ENCODE measurements at places on chromosomes 6 and 20.

DNA sequence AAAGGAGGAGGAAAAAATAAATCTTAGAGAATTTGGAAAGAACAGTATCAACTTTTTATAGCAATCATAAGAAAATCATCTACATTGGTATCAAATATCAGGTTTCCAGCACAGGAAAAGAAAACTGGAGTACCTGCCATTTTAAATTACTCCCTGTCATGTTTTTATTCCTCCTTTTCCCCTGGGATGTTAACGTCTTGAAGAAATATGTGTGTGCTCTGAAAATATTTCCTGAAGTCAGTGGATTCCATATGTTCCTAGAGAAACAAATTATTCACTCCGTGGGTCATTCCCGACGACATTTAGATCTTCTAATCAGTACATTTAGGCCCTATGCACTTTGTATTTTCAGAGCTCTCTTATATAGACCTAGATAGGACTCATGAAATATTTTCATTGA, 42.0 kb upstream of the RSPO3 start:
- DNase-seq = no peak

DNA sequence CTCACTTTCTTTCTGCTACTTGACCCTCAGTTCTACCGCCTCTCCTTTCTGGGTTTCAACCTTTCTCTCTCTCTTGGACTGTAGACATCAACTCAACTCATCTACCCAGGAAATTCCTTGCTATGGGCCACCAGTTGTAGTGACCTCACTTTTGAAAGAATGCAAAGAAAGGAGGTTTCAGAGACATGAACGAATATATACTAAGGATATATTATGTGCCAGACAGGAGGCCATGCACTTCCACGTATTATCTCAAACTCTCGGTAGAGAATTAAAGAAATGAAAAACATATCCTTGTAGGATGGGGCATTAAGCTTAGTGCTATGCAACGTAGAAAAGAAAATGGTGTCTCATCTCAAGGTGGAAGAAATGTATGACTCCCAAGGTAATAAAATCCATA, 67.3 kb upstream of the NT5E start:
- no peak for DNase-seq

GRCh38 chr6:164356814-164357213, 942.3 kb downstream of the QKI start:
- DNase-seq = no peak

GRCh38 chr20:5170341-5170740, 43.5 kb downstream of the CDS2 start:
- no peak for DNase-seq

DNA sequence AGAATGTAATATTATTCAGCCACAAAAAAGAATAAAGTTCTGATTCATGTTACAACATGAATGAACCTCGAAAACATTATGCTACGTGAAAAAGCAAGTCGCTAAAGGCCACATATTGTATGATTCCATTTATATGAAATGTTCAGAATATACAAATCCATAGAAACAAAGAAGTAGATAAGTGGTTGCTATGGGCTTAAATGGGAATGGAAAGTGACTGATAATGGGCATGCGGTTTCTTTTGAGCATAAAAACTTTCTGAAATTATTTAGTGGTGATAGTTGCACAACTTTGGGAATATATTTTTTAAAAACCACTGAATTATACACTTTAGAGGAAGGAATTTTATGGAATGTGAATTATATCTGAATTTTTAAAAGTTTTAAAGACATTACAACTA, 33.4 kb upstream of the TCP11 start:
- DNase-seq = no peak

DNA sequence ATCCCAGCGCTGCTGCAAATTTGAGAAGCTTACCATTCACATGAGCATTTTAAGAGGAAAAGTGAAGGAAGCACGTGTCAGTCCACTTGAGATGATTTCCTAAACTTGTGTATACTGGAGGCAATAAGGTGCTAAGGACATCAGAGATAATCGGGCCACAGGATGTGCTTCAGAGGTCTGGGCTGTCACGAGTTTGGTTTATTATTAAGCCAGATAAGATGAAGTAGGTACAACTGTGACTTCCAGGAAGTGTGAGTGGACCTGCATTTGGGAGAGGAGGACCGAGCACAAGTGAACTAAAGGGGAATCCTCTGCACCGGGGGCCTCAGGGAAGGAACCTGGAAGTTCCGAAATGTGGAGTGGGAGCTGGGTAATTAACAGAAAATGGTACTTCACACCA, 1.4 kb downstream of the SAMD5 start:
- no peak for DNase-seq

Measured in stimulated activated CD4-positive, alpha-beta T cell treated with anti-CD3 and anti-CD28 coated beads, Interleukin-12 subunit alpha, Interleukin-12 subunit beta, amount 100 ng/mL, for 4 hours (primary cell).